ENCODE measurements at places on chromosomes 16 and 17. TPM values are rescaled to one million over a fixed set of nuclear protein-coding genes. Genes with fewer than 3 reads are reported as not detected.
A peak's percentile ranks its signal among the peaks of the same experiment; 100 is the strongest.

The TBC1D3 gene
- total RNA-seq = not detected

DNA sequence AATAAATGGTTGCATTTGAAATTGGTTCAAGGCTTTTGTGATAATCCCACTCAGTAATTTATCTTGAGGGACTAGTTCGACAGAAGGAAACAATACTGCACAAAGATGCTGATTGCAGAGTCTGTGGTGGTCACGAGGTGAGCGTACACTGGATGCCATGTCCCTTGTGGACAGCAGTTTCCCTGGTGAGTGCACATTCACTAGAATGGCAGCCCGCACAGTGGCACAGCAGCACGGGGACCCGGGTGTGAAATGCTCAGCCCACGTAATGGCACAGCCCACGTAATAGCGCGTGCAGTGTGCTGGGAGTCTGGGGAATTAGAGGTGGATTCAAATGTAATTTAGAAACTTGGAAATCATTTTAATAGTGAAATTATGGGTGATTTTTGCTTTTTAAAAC is 154.0 kb downstream of the LGALS9B start:
- DNase-seq = no peak

The CNTNAP4 gene
- not detected for total RNA-seq

DNA sequence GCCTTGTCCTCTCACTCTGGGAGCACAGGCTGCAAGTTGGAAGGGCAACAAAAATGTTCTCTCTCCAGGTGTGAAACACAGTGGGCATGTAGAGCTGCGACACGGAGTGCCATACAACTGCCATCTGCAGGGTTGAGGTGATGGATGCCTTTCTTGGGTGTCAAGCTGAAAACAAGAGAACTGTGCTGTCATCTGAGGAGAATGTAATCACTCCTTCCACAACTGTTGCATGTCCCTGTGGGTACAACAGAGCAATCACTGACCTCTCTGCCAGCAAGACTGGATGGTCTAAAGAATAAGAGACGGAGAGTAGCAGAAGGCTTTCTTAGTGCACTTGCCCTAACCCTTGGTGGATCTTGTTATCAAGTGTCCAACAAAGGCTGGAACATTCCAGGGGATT is 29.2 kb downstream of the SLFN11 start:
- no peak for DNase-seq

- no peak for DNase-seq
These were observed 10.3 kb upstream of the IRF8 start for GRCh38 chr16:85888405-85889331.

The KRT17 gene
- total RNA-seq = not detected

GRCh38 chr17:36686123-36686669 is 84.8 kb downstream of the MRM1 start:
- no peak for DNase-seq

GRCh38 chr16:23734176-23734893 is 20.5 kb upstream of the CHP2 start:
- no peak for DNase-seq

DNA sequence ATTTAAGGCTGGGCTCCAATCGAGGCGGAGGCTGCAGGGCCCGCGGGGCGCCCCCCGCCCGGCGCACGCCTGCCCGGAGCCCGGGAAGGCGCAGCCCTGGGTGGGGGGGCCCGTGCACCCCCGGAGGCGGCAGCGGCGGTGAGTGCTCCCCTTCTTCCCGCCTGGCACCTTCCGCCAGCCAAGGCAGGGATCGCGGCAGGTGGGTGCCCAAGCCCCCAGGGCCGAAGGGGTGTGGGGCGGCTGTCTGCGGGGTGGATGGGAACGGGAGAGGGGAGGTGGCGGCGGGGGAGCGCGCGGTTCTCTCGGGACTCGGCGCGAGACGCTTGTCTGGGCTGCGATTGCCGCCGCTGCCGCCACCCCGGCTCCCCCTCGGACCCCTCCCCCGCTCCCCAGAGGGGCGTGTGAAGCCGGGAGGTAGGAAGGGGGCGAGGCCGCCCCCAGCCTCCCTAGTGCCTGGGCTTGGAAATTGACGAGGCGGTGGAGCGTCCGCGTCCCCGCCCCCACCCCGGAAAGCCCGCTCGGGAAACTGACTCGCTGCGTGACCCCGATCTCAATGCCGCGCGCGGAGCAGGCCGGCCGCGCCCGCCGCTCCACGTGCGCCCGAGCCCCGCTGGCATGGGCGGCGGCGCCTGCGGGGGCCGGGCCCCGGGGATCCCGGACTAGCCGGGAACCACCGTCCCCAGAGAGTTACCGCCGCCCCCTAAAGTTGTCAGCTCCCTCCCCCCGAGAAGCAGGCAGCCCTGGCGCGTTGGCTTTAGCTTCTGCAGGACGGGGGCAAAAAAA is 231.5 kb downstream of the MRTFB start:
- peak; percentile 91 for DNase-seq

DNA sequence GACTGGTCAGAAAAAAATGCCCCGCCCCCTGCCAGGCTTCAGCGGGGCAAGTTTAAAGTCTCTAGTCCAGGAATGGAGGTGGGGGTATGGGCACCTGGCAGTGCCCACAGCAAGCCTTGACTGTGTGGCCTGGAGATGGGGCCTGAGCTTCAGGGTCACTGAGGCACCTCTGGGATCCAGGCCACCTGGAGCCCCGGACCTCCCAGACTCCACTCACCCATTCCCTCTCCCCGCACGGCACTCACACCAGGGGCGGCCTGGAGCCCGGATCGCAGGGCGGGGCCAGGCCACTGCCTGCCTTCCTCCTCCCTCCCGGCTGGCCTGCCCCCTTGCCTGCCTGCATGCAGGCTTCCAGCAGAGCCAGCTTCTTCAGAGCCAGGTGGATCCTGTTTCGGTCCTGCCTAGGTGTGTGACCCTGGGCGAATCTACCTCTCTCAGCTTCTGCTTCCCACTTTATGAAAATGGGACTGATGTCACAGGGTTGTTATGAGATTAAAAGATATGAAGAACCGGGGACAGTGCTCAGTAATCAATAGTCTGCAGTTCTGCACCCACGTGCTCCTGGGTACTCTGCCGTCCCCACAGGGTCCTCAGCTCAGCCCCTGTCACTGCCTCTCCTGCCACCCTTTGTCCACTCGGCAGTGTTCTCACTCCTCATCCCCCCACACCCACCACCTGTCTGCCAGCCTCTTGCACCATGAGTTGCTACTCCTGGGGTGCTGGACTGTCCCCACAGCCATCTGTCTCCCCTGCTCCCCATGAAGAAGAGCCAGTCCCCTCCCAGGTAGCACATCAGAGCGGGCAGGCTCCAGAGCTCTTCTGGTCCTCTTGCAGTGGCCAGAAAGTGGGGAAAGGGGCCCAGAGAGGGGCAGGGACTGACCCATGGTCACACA is 1.2 kb upstream of the TCAP start:
- peak; percentile 95 for DNase-seq

The TLCD3B gene
- 3.0 TPM for total RNA-seq

DNA sequence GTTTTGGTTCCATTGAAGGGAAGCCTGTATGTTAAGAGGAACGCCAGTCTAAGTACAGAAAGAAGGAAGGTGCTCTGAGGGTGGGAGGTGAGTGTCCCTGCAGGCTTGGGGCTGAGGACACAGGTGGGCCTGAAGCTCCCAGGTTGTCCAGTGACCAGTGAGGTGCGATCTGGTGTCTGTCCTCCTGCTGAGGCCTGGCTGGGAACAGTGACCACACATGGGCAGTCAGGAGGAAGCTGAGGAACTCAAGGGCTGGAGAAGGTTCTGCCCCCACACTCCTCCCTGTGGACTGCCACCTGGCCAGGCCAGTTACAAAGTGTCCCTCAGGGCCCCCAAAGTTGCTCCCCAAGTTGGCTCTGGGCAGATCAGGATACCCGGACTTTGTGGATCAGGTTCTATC is 102.1 kb downstream of the N4BP1 start:
- DNase-seq = no peak

The ABCC12 gene
- not detected for total RNA-seq

The WNT9B gene
- 0.83 TPM for total RNA-seq

DNA sequence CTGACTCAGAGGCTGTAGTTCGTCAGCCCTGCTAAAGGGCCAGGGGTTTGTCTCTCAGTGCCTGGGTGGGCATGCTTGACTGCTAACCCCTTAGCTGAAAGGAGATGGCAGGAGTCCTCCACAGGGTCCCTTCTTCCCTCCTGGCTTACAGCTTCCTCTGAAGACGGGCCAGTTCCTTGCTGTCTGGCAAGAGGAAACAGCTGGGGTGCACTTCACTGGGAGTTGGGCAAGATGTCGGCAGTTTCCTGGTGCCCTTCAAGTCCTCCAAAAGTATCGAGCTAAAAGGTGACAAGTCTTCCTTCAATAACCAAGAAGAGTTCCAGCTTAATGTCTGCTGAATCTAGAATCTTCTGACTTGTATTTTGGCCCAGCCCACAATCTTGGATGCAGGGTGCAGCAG is 23.4 kb downstream of the NUP85 start:
- no peak for DNase-seq

DNA sequence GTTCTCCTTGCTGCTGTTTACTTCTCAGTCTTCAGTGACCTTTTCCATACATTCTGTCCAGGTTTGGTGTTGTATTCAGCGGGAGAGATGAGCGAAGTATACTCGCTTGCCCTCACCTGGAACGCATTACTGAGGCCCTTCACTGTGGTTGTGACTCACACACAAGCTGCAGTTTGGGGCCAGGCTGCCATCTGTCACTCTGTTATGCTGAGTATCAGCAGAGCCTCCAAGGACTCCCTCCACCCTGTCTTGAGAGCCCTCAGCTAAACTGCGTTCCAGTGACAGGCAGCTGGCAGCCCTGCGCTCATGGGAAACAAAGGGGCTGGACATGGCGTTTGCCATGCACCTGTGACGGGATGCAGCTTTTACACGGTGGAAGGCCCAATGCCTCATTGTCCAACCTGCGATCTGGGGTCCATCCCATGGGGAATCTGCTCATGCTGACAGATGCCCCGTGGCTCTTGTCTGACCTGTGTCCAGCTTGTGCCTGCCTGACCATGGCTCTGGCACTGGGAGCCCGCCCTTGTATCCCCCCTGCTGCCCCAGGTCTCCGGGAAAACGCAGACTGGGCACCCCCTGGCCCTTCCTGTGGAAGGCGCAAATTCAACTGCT is 6.5 kb upstream of the ZNF778 start:
- no peak for DNase-seq

DNA sequence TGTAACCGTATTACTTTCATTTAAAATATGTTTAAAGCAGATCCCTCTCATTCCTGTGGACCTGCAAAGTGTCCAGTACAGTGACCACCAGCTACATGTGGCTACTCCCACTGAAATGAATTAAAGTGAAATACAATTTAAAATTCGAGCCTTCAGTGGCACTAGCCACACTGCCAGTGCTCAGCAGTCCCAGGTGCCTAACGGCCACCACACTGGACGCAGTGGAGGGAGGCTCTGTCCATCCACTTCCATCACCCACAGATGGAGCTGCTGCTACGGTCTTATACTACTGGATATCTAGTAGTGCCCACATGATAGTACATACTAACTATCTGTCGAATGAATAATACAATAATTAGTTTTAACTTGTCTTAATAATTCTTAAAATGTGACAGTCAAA is 2.3 kb upstream of the CBX2 start:
- DNase-seq = no peak

The MKS1 gene
- 26.8 TPM for total RNA-seq

The MEIOC gene
- 1.9 TPM for total RNA-seq

GRCh38 chr16:55572439-55572838 is 6.0 kb downstream of the CAPNS2 start:
- no peak for DNase-seq

DNA sequence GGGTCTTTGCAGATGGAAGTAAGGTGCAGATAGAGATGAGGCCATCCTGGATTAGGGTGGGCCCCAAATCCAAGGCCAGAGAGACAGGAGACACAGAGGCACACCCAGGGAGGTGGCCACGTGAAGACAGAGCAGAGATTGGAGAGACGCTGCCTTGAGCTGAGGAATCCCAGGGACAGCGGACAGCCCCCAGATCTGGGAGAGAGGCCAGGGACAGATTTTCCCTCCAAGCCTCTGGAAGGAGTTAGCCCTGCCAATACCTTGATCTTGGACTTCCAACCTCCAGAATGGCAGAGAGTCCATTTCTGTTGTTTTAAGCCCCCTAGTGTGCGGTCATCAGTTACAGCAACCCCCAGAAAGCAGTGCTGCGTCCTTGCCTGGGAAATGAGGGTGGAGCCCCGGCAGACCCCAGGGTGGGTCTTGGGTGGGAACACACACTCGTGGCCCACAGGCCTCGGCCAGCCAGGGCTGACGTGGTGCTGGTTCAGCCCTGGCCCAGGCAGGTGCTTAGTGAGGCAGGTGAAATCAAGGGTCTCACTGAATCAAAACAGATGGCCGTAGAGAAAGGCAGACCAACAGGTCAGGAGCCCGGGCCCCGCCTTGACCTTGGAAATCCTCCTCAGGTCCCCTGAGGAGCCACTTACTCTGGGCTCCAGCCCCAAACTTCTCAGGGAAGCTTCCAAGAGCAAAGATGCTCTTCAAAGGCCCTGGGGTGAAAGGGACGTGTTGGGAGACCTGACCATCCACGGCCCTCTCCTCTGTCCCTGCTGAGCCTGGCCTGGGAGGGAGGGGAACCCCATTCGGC is 169.3 kb downstream of the RBFOX3 start:
- no peak for DNase-seq

The CCT6B gene
- total RNA-seq = 0.48 TPM

GRCh38 chr17:6413065-6413464 is 21.9 kb downstream of the AIPL1 start:
- peak; percentile 86 for DNase-seq

- no peak for DNase-seq
These were observed 11.3 kb upstream of the HOXB2 start for GRCh38 chr17:48556229-48556575.

The AXIN2 gene
- 34.8 TPM for total RNA-seq

The OR3A3 gene
- not detected for total RNA-seq

The SMIM36 gene
- not detected for total RNA-seq

DNA sequence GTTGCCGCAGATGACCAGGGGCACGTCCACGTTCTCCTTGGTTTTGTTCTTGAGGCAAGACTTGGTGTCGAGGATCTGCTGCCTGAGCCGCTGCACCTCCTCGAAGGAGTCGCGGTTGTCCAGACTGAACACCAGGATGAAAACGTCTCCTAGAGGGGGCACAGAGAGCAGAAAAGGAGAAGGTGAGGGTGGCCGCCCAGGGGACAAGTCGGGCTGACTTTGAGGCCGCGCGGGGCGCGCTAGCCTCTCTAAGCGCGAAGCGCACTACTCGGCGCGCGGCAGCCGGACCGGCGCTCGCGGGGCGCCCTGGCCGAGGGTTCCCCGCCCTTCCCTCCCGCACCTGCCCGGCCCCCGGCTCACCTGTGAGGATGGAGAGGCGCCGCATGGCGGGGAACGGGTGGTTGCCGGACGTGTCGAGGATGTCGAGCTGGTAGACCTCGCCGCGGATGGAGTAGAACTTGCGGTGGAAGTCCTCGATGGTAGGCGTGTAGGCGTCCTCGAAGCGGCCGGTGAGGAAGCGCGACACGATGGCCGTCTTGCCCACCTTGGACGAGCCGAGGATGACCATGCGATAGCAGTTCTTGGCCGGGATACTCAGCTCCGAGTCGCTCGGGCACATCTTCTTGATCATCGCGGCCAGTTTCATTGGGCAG is 533 bp downstream of the RASD1 start:
- peak; percentile 85 for DNase-seq

The NHERF2 gene
- total RNA-seq = 14.0 TPM

The DRC7 gene
- total RNA-seq = not detected

DNA sequence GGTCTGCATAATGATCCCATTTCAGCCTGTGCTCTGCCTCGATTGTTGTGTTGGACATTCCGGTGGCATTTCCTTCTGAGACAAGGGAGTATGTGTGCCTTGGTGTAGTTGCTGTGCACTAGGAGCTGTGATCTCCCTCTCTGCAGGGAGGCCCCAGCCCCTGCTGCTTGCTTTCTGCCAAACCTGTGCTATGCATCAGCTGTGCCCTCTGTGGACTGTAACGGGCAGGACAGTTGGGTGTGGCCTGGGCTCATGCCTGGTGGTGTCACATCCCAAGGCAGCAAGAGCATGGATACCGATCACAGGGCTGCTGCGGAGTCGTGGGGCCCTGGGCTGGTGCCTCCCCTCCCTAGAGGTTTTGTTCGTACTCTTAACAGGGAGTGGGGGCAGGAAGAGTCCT is 3.8 kb upstream of the JPT2 start:
- DNase-seq = no peak

Measured in H7 (cell line).